Epithelial cell of esophagus (primary cell): ENCODE measurements at places on chromosomes 7 and 10.

DNA sequence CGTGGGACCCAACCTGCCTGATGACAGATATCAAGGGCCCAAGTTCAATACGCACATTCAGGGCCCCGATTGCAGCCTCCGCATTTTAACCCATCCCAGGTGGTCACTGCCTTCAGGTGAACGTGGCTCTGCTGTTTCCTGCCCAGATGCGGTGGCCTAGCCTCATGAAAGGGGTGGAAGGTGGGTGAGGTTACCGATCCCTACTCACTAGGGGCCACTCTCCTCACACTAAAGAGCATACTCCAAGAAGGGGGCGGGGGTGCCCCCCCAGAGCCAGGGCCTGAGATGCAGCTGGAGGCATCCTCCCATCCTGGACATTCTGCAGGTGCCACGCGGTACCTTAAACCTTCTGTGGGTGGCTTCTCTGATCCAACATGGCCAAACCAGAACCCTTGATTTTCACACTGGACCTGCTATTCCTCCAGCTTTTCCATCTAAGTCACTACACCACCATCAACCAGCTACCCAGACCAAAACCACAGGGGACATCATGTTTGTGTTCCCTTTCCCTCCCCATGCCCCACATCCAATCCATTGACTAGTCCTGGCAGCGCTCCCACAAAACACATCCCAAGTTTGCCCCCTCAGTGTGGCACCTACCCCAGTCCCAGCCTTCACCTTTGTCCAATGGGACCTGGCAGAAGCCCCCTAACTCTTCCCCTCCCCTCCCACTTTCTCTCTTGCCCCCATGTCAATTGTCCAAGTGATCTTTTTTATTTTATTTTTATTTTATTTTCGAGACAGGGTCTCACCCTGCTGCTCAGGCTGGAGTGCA lies 30.0 kb downstream of the PRLHR start:
- no peak for DNase-seq

DNA sequence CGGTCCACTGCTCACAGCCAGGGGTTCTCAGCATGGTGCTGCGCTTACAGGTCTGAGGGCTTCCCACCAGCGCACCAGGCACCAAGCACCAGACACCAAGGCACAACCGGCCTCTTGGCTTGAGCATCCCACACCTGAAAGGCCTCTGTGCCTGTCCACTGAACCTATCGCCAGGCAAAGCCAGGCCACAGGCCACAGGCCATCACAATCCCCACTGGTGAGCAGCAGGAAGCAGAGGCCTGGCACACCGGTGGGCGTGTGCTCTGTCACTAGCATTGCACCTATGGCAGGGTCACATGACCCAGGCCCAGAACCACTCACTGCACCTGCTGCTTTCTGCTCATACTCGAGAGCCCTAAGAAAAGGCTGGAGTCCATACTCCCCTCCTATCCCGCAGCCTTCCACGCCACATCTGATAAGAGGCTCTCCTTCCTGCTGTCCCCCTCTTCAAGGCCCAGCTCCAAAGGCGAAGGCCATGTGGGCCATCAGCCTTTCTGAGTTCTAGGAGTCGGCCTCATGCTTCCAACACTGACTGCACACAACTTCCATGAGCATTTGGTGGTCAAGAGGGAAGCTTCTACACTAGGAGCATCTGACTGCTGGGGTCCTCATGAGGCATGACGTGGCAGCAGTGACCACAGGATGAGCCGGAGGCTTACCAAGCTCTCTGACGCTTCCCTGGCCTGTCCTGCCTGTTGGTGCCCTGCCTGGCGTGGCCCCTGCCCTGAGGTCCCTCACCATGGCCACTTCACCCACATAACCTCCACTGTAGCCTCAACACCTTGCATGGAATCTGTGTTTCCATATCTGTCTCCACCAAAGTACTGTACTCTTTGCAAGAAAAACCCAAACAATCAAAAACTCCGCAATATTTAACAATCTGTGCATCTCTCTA lies 166.3 kb downstream of the TNS3 start:
- no peak for DNase-seq

- no peak for DNase-seq
Observed at GRCh38 chr7:127437241-127437640, 44.7 kb upstream of the ZNF800 start.

DNA sequence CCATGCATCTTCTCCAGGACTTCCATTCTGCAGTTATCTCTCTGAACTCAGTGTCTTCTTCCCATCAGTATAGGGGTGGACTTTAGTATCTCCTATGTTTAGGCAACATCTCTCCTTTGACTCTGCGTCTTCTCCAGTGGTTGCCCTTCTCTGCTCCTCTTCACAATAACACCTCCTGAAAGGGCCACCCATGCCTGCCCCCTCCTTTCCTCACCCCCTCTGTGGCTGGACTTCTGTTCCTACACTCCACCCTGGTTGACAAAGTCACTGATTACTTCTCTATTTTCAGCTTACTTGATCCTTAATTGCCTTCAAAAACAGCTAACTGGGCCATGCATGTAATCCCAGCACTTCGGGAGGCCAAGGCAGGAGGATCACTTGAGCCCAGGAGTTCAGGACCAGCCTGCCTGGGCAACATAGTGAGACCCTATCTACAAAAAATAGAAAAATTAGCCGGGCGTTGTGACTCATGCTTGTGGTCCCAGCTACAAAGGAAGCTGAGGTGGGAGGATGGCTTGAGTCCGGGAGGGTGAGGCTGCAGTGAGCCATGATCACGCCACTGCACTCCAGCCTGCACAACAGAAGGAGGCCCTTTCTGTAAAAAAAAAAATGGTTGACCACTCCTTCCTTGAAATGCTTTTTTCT lies 13.7 kb downstream of the SRGN start:
- DNase-seq, result peak; percentile 17

GRCh38 chr10:121732172-121732571 lies 133.9 kb upstream of the FGFR2 start:
- DNase-seq, result no peak

DNA sequence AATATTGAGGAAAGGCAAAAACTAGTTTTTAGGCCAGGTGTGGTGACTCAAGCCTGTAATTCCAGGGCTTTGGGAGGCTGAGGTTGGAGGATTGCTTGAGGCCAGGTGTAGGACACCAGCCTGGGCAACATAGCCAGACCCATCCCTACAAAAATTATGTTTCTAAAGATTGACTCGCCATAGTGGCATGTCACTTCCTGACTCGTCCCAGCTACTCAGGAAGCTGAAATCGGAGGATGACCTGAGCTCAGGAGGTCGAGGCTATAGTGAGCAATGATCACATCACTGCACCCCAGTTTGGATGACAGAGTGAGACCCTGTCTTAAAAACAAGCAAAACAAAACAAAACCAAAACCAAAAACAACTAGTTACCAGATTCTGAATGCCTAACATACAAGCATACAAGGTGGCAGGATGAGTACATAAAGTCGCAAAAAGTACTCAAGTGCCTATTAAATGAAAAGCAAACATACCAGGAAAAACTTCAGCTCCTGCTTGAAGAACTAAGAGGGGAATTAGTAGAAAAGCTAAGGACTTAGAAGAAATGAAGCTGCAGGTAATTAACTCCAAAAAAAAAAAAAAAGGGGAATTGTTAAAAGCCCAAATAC lies 14.1 kb downstream of the ZNF398 start:
- DNase-seq, result peak; percentile 33

DNA sequence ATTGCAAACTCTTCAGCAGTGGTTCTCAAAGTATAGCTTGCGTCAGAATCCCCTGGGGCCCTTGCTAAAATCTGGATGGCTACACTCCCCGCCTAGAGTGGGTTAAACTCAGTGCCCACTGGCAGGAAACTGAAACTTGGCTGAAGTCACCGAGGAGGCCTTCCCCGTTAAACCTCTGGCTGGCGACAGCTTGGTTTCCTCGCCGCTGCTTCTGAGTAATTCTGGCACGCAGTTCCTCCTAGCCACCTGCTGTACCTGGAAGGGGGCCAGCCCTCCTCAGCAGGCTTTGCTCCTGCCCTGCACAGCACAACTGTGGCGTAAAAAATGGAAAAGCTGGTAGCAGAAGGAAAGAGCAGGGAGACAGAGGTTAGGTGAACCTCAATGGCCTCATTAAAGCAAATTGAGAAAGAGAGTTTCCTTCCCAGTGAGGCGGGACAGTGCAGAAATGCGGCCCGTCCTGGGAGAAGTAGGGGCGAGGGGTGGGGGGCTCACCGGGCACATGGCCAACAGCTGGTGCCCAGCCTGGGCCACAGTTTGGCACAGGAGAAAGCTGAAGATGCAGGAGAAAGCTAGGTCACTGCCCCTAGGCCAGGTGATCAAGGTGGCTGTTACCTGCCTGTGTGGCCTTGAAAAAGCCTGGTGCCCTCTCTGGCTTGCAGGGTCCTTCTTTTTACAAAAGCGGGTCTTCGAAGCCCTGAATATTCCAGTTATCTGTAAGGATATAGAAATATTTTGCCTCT lies 46.6 kb downstream of the ALOX5 start:
- peak; percentile 52 for DNase-seq

GRCh38 chr10:30014511-30014910 lies 44.9 kb downstream of the JCAD start:
- no peak for DNase-seq
